ENCODE measurements at places on chromosomes 7 and 10.

DNA sequence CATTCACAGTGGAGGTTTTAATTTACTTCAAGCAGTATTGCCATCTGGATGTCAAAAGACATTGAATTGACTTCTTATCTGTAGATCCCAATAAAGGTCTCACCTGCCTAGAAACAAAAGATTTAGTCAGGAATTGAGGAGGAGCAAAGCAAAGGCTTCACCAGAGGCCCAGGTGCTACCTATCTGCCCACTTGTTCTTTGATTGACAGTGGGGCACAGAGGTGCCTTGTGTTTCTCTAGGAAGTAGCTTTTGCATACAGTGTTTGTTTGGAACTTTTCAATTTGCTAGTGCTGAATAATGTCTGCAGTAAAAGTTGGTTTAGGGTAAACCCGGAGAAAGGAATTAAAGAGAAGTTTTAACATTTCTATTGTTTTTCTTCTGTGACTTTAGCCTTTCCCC is 40.4 kb downstream of the AUTS2 start:
- no peak for DNase-seq

DNA sequence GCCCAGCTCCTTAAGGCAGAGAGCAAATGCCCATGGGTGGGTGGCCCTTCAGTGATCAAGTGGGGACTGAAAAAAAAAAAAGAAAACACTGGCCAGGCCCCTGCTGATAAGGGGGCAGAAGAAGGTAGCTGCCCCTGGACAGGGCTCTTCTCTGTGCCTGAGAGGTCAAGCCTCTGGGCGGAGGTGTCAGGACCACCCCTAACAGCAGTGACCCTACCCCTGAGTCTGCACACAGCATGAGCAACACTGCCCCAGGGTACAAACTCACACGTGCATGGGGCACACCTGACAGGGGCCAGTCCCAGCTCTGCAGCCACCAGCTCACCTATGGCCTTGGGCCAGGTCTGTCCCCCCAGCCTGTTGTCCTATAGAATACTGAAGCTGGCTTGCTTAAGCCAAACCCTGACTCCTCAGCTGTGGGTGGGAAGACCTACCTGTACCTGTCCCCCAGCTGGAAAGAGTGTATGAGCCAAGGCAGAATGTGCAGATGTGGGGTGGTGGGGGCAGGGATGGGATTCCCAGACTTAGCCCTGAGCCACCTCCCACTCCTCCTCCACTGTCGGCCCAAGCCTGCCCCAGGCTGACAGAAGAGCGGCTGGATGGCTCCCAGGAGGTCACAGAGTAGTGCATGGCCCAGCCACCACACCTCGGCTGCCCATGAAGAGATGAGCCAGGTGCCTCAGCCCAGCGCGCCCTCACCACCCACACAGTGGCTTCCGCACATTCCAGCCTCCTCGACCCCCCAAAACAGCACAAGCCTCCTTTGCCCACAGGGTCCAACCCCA is 23.7 kb downstream of the KCNH2 start:
- DNase-seq: no peak

DNA sequence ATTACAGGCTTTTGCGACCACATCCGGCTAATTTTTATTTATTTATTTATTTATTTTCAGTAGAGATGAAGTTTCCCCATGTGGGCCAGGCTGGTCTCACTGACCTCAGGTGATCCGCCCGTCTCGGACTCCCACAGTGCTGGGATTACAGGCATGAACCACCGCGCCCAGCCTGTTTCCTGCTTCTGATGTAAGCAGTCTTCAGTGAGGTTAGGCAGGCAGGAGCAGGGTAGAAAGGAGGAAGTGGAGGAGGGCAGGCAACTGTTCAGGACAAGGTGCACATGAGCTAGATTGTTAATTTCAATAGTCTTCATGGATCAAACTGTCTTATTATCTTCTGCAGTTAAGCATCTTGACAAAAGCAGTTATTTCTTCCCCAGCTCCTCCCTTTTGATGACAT is 605.0 kb downstream of the CCSER2 start:
- DNase-seq: no peak

DNA sequence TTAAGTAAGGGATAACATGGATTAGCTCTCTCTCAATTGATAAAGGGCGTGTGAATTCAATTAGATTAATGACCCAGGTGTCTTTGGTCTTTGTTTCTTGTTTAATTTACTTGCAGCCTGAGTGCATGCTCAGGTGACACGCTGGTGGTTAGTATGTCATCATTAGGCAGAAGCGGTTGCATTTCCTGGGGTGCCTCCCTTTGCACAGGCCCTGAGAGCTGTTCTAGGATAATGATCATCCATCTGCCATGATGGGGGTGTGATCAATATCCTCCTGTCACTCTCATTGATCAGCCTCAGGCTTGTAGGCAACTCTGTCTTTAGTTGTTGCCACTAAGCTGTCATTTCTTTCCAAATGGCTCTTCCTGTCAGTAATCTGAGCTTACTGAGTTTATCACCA is 99.6 kb upstream of the NPS start:
- no peak for DNase-seq

DNA sequence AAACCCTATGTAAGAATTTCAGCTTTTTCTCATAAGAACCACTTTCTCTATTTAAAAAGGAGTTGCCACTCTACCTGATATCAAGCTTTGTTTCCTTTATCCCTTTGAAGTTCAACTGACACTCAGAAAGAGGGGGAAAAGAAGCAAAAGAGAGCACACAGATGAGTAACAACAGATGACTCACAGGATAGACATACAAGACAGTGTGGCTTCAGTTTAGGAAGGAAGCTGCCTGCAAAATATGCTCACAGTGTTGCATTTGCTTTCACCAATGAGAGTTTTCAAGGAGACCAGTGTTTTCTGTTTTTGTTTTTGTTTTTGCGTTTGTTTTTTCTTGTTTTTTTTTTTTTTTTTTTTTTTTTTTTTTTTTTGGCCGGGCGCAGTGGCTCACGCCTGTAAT is 1181.6 kb downstream of the DNAJB9 start:
- DNase-seq: peak; percentile 39

GRCh38 chr10:22335173-22335933 is 9.9 kb upstream of the SPAG6 start:
- peak; percentile 54 for DNase-seq

GRCh38 chr10:84427903-84428650 is 99.7 kb downstream of the CCSER2 start:
- DNase-seq: no peak

DNA sequence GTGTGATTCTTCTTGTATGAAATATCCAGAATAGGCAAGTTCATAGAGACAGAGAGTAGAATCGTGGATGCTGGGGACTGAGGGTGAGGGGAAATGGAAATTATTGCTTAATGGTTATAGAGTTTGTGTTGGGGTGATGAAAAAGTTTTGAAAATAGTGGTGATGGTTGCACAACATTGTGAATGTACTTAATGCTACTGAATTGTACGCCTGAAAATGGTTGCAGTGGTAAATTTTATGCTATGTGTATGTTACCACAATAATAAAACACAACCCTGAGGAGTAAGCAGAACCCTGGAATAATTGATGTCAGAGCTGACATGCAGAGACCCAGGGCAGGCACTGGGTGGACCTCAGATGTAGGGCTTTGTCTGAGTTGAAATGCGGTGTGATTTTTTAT is 57.6 kb downstream of the TACR2 start:
- no peak for DNase-seq

DNA sequence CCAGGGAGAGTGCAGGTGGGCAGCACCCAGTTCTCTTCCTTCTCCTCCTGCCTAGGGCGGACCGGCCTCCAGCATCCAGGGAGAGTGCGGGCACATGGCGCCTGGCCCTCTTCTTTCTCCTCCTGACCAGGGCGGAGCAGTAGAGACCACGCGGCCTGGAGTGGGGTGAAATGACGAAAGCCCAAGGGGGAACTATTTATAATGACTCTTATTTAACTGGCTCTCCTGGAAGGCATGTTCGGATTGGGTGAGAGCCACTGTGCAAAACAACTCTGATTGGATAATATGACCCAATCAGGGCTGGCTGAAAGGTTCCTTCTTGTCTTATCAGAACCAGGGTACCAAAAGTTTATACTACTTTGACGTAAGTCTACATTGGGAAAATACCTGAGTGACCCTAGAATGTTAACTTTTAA is 63.1 kb downstream of the ZNF37A start:
- no peak for DNase-seq

DNA sequence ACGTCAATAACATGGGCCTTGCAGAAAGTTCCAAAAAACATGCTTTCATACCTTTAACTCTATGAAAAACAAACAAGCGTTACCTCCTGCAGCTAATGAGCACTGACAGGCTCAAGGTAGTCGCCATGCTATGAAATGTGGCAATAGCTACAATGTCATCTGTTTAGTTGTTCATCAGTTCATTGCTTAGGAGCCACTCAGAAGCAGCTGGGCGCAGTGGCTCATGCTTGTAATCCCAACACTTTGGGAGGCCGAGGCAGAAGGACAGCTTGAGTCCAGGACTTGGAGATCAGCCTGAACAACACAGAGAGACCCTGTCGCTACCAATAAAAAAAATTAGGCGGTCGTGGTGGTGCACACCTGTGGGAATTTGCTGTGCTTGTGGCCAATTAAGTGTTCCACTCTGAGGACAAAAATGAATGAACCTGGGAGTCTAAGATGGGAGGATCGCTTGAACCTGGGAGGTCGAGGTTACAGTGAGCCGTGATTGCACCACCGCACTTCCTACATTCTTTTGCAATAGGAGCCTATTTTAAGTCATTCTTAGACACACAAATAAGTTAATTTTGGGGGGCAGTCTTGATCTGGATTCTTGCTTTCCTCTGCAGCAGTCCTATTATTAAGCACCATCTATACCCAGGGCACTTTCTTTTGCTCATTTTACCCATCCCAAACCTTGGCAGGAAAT is 276.2 kb upstream of the KLF14 start:
- no peak for DNase-seq

- no peak for DNase-seq
Observed at GRCh38 chr10:106761906-106762305, 402.6 kb downstream of the SORCS1 start.

DNA sequence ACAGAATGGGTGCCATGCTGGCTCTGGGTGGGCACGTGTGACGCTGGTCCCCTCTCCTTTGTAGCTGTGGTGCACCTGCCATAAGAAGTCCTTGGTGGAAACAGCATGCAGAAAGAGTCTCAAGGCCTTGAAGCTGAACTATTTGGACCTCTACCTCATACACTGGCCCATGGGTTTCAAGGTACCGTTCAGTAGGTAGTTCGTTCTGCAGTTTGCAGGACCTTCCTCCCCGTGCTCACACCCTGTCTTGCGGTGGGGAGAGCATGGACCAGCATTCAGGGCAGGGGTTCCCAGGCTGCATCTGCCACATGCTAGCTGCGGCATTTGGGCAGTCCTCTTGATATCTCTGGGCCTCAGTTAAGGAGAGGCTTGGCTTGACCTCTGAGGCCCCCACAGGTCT is 7.3 kb downstream of the AKR1E2 start:
- DNase-seq: no peak

DNA sequence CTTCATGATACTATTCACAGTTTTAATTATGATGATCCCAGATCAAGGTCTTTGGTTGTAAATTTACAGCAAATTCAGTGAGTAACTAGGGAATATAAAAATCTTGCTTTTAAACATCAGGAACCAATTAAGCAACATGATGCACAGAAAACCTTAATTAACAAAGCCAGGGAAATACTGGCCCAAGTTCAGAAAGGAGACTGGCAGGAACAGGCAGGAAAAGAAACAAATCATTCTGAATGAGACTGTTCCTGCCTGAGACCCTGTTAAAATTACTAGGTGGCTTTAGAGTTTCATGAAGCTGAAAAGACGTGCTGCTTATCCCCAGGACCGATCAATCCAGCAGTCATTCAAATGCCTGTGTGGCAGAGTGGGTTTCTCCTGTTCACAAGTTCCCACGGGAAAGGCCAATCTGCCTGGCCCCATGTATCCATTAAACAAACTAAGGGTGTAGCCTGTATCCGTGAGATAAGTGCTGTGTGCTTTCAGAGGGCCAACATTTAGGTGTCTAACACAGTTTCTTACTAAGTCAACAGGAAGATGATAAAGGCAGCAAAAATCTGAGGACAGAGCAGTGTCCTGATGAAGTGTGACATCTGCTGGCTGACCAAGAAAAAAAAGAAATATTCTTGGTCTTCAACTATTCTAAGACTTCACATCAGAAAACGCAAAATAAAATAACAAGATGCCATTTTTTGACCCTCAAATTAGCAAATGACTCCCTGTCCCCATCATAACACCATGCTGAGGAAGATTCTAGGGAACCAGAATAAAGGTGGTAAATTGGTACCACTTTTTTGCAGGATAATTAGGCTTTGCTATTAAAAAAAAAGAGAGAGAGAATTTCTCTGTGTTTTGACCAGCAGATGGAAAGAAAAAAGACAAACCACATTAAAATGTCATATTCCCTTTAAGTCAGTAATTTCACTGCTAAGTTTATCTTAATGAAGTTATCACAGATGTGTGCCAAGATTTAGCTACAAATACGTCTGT is 34.2 kb downstream of the PUS7 start:
- peak; percentile 73 for DNase-seq

DNA sequence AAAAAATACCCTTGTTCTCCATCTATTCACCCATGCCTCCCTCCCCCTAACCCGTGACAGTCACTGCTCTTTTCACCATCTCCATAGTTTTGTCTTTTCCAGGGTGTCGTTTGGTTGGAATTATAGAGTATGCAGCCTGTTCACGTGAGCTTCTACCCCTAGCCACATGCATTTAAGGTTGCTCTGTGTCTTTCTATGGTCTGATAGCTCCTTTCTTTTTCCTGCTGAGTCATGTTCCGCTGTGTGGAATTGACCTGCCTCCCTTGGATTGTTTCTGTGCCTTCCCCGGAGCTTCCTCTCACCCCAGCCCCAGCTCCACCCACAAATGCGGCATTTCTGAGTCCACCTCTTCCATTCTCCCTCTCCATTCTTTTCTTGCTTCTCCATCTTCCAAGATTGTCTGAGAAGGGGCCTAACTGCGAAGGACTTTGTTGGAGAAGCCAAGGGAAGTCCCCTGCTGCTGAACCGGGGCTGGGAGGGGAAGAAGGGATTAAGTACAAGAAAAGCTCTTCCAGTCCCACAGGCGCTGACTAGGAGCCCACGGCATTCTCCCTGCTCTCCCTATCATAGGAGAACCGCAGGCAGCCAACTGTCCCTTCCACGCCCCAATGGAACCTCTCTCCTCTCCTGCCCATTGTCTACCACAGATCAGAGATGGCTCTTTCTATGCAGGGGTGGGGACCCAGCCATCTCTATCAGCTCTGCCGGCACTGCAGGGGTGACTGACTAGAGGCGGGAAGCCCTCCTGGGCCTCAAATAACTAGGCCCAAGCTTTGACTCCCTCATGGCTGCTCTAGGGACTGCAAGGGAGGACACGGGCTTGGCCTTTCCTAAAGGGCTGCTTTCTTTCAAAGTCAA is 87.5 kb upstream of the ANLN start:
- no peak for DNase-seq

Data from foreskin fibroblast (primary cell).